ENCODE measurements at places on chromosomes 4 and X.

GRCh38 chr4:109334129-109335105 is 32.0 kb upstream of the COL25A1 start:
- no peak for DNase-seq

DNA sequence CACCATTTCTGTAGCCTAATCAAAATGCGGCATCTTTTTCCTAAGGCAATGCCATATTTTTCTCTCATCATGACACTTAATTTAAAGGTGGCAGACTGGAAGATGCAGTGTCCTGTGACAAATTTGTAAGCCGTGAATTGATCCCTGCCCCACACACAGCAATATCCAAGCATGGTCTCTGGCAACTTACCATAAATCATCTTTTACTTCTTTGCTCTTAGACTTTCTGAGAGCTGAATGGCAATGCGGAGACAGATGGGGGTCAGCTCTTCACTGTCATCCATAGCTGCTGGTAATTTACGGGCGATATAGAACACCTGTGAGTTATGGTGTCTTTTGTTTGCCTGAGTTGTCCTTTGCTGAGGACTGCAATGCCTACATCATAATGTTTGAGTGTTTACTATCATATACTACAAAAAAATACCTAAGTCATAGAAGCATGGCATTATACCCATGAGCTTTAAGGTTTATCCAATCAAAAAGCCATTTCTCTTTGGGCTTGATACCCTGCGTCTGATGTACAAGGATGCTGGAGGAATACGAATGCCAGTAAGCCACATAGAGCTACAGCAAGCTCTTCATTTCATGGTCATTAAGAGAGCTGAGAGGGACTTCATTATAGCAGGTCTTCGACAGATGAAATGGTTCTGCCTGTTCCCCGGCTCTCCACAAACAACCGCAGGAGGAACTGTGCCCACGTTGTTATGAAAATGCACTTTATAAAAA is 148.1 kb downstream of the TRIML1 start:
- no peak for DNase-seq

DNA sequence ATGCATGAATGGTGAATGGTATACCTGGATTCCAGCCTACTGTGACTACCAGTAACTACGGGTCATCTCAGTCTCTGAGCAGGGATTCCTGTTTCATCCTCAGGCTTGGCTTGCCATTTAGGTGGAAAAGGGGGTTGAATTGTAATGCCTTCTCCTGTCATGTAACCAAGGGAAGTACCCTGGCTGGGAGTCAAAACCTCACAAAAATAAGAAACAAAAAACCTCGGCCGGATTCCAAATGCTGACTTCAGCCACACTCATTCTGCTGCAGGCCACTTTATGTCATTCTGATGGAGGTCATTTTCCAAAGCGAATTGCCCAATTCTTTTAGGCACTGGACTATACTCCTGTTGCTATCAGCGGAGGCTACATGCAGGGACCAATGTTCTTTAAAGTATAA is 324.7 kb downstream of the LDB2 start:
- no peak for DNase-seq

DNA sequence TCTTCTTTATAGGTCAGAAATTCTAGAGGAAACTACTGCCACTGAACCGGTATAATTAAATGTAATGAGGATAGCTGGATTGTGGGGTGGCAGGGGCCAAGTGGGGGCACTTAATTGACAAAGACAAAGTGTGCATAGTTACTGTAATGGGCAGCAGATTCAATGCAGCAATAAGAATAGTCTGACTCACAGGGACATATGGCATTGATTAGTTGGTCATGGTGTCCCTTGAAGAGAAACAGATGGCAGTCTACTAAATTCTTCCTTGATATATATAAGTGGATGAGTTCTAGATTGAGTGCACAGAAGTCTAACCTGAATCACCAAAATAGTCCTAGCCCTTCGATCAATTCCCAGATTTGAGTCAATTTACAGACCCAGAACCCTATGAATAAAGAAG is 31.6 kb downstream of the ETDC start:
- DNase-seq = no peak

- no peak for DNase-seq
These were observed 4.5 kb upstream of the RHOXF1 start for GRCh38 chrX:120120223-120120622.

All from hematopoietic multipotent progenitor cell treated with erythropoietin and hydrocortisone succinate and interleukin-3 and kit ligand, for 4 days (in vitro differentiated cells).